B cell (primary cell): ENCODE measurements at places on chromosomes 5 and 9. TPM values are rescaled to one million over a fixed set of nuclear protein-coding genes. Genes with fewer than 3 reads are reported as not detected.

DPYSL3 gene
- total RNA-seq: not detected in 2 replicates

TAS2R1 gene
- total RNA-seq: not detected in 2 replicates

GRCh38 chr9:111657051-111657450 lies 4.4 kb upstream of the GNG10 start:
- no peaks in the 10 kb centered on the region for H3K27me3 ChIP-seq
- no peak overlapping the region for H3K4me3 ChIP-seq
- H3K36me3 ChIP-seq: no peaks in the 10 kb centered on the region
- no peak for DNase-seq
- H3K4me1 ChIP-seq: no peaks in the 10 kb centered on the region

HSD17B4 gene
- total RNA-seq: 112 and 114 TPM in 2 replicates

DNA sequence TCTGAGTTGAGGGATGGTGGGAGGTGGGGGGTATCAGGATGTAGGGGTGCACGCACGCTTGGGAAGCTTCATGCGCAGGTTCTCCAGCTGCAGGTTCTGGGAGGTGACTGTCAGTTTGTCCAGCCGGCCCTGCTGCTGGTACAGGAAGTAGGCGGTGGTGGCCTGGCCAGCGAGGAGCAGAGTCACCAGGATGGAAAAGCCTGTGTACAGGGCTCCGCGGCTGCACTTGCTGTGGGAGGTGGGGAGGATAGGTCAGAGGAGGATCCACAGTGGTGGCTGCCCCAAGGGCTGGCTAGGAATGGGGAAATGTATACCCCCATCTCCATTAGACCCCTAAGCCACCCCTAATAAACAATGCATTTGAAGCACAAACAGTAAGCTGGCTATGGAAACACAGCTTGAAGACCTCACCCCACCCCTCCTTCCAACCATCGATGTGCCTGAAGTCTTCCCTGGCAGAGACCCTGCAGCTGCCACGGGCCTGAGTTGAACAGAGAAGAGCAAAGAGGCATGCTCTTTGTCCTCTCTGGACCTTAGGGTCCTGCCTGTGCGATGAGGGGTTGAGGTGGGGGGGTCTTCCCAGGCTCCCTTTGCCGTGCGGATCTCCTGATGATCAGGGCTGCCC lies 5.5 kb downstream of the CD74 start:
- H3K4me3 ChIP-seq: no peak overlapping the region
- peaks cover 33% of the 10 kb centered on the region for H3K4me1 ChIP-seq
- peak overlapping the region; percentile 100 for H3K27ac ChIP-seq
- peak; percentile 63 for DNase-seq
- no peaks in the 10 kb centered on the region for H3K27me3 ChIP-seq
- H3K36me3 ChIP-seq: peaks cover 98% of the 10 kb centered on the region

PCDHGB7 gene
- 1.9 and 2.2 TPM in 2 replicates for total RNA-seq

PFN3 gene
- total RNA-seq: not detected in 2 replicates

DNA sequence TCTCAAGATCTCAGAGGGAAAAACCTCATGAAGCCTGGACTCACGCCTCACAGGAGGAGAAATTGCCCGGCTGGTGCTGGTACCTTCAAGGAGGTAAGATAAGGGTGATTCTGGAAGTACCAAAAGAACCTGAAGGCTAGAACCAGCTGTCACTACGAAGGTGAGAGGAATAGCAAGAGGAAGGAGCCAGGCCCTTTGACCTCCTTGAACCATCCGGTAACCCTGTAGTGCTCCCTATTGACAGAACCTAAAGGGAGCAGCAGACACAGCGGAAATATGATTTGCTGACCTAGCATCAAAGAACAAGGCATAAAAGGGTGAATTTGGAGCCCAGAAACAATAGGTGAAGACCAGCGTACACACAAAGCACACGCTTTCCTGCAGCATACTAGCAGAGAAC lies 92.2 kb downstream of the DOCK8 start:
- DNase-seq: peak; percentile 62
- H3K4me3 ChIP-seq: no peak overlapping the region
- H3K27me3 ChIP-seq: no peaks in the 10 kb centered on the region
- H3K36me3 ChIP-seq: peaks cover 82% of the 10 kb centered on the region
- H3K27ac ChIP-seq: no peak overlapping the region
- no peaks in the 10 kb centered on the region for H3K4me1 ChIP-seq

DNA sequence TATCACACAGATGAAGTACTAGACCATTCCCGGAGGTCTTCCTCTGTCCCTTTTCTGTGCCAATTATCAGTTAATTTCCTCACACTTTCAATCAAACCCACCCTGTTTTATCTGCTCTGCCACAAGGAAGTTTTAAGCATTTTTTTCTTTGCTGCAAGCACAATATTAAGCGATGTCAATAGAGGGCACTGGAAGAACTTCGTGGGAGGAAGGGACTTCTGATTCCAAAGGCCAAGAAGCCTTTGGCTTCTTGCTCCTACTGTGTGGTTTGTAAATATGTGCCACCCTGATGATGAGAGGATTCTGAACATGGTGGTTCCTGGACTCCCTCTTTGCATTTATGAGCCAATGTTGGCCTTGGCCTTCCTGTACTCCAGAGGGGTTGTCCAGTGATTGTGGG lies 1712.5 kb upstream of the C9orf72 start:
- no peak for DNase-seq
- no peak overlapping the region for H3K4me3 ChIP-seq
- H3K4me1 ChIP-seq: no peaks in the 10 kb centered on the region
- H3K27me3 ChIP-seq: no peaks in the 10 kb centered on the region
- no peaks in the 10 kb centered on the region for H3K36me3 ChIP-seq

ABCA1 gene
- total RNA-seq: 22.8 and 24.0 TPM in 2 replicates

RABGAP1 gene
- total RNA-seq: 79.7 and 81.0 TPM in 2 replicates

- H3K36me3 ChIP-seq: no peaks in the 10 kb centered on the region
- no peak for DNase-seq
- no peaks in the 10 kb centered on the region for H3K4me1 ChIP-seq
- H3K4me3 ChIP-seq: no peak overlapping the region
- no peak overlapping the region for H3K27ac ChIP-seq
Observed at GRCh38 chr9:8278048-8278447, 478.5 kb upstream of the DMAC1 start.

- H3K4me1 ChIP-seq: no peaks in the 10 kb centered on the region
- H3K27ac ChIP-seq: no peak overlapping the region
- H3K36me3 ChIP-seq: no peaks in the 10 kb centered on the region
- H3K4me3 ChIP-seq: no peak overlapping the region
Observed at GRCh38 chr9:135769489-135770202, 67.7 kb downstream of the KCNT1 start.

DNA sequence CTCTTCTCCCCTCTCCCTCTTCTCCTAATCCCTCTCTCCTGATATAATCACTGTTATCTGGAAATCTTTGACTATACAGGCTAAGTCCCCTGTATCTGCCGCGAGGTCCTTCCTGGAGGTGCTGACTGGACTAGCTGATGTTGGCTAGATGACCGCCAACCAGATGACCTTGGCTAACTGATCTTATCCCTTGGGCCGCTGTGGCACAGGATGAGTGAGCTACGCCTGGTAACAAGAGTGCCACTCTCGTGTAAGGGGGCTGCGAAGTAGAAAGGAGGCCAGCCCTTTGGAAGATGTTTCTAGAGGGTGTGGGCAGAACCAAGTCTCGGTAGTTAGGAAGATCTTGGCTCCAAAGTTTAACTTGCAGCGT lies 345 bp upstream of the PRRC1 start:
- peaks cover 12% of the 10 kb centered on the region for H3K4me1 ChIP-seq
- no peak overlapping the region for H3K27ac ChIP-seq
- no peak for DNase-seq
- H3K4me3 ChIP-seq: peak overlapping the region; percentile 98

SHOC1 gene
- total RNA-seq: not detected in 2 replicates

GRCh38 chr5:14385019-14385418 lies 196.6 kb upstream of the OTULINL start:
- no peak overlapping the region for H3K4me3 ChIP-seq
- H3K27ac ChIP-seq: no peak overlapping the region
- H3K36me3 ChIP-seq: peaks cover 3% of the 10 kb centered on the region
- H3K4me1 ChIP-seq: no peaks in the 10 kb centered on the region
- H3K27me3 ChIP-seq: no peaks in the 10 kb centered on the region

DNA sequence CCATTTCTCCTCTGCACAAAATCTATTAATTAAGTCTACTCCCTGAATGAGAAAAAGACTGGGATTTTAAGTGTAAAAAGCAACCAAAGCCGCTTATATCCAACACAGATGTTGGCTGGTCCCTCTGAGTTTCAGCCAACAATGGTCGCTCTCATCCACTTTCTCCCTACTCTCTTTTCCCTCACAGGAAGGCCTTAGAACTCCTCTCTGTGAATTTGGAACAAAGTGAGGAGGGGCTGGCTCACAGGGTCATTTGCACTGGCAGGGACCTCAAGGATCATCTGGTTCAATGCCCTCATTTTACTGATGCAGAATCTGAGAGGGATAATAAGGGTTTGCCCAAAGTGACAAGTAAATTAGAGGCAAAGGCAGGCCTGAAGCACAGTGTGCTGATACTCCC lies 64.0 kb downstream of the DPYSL3 start:
- DNase-seq: no peak
- peaks cover under 1% of the 10 kb centered on the region for H3K27me3 ChIP-seq
- no peaks in the 10 kb centered on the region for H3K36me3 ChIP-seq
- H3K27ac ChIP-seq: no peak overlapping the region
- H3K4me1 ChIP-seq: no peaks in the 10 kb centered on the region

FOXD1 gene
- 0.44 and 0.49 TPM in 2 replicates for total RNA-seq

SPATA9 gene
- 0.22 TPM in 1 of 2 replicates, not detected in the other for total RNA-seq

DNA sequence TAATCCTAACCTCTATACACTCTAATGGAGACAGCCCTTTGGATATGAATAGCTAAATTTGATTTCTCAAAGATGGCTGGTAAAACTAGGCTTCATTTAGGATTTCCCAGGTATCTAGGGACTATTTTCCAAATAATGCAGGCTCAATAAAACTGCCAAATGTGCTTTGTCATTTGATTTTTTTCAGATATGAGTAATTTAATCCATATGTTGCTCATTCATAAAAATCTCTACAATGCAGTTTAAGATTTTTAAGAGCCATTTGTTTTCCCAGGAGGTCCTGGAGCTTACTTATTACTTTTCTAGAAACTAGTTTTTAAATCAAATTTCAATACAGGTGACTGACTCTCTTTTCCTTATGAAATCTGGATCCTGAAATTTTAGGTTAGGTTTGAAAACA lies 349.3 kb upstream of the SLC24A2 start:
- no peaks in the 10 kb centered on the region for H3K36me3 ChIP-seq
- DNase-seq: no peak
- H3K27me3 ChIP-seq: no peaks in the 10 kb centered on the region

ZNF483 gene
- total RNA-seq: 3.0 and 3.3 TPM in 2 replicates

DNA sequence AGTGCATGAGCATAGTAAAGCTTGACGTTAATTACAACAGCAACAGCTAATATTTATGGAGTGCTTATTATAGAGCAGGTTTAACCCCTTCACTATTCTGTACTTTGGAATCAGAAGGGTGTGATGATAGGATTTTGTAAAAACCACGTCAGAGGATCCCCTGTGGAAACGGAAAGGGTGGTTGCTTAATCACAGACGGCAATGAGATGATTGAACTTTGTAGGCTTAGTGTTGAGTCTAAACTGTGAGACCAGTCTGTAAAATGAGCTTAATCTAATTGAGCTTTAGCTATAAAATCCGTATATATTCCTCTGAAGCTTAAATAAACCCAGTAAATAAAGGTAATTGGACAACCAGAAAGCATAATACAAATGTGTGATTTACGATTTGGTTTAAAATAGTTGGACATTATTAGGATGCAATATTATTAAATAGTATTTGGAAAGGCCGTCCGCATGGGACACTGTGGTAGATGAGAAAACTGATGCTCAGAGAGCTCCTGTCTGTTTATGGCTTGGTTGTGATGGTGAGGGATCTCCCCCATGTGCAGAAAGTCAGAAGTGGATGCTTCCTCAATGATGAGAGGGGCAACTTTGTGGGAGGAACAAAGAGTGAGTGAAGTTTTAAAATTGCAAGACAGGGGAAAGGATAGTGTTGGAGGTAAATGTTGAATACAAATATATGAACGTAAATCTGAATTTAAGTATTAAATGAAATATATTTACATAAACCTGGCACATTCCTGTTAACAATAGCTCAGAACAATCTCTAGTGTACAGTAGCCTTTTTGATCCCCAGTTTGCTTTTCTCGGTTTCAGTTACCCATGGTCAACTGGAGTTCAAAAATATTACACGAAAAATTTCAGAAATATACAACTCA lies 23.4 kb upstream of the SCGB3A2 start:
- no peak overlapping the region for H3K27ac ChIP-seq
- DNase-seq: no peak
- no peaks in the 10 kb centered on the region for H3K4me1 ChIP-seq

DNA sequence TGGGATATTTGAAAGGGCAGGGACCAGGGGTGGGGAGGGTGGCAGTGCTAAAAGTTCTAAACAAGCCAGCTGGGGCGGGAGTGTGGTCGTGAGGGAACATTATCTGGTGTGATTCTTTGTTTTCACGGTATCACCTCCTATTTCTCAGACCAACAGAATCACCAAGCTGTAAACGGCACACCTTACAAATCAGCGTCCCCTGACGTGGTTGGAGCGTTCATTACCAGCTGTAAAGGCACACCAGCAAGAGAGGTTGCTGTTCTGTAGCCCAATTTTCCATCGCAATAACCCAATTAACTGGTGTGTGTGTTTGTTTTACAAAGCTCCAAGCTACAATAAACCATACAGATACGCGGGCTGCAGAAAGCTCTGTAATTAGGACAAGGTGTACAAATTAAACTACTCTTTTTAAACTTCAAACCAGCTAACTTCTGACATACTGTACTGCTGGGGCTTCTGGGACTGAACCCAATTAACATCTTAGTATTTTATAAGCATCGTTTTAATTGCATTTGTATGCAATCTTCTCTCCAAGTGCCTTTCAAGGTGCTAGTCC lies 303.6 kb upstream of the CLINT1 start:
- H3K27me3 ChIP-seq: peaks cover 3% of the 10 kb centered on the region
- H3K36me3 ChIP-seq: no peaks in the 10 kb centered on the region
- H3K4me1 ChIP-seq: no peaks in the 10 kb centered on the region
- H3K4me3 ChIP-seq: no peak overlapping the region
- no peak for DNase-seq

GRCh38 chr9:3263698-3264097 lies 262.1 kb downstream of the RFX3 start:
- H3K36me3 ChIP-seq: peaks cover 20% of the 10 kb centered on the region
- H3K27me3 ChIP-seq: no peaks in the 10 kb centered on the region
- no peaks in the 10 kb centered on the region for H3K4me1 ChIP-seq
- no peak for DNase-seq
- H3K4me3 ChIP-seq: no peak overlapping the region
- no peak overlapping the region for H3K27ac ChIP-seq
